Endothelial cell (in vitro differentiated cells): ENCODE measurements at places on chromosomes 7 and 10.

DNA sequence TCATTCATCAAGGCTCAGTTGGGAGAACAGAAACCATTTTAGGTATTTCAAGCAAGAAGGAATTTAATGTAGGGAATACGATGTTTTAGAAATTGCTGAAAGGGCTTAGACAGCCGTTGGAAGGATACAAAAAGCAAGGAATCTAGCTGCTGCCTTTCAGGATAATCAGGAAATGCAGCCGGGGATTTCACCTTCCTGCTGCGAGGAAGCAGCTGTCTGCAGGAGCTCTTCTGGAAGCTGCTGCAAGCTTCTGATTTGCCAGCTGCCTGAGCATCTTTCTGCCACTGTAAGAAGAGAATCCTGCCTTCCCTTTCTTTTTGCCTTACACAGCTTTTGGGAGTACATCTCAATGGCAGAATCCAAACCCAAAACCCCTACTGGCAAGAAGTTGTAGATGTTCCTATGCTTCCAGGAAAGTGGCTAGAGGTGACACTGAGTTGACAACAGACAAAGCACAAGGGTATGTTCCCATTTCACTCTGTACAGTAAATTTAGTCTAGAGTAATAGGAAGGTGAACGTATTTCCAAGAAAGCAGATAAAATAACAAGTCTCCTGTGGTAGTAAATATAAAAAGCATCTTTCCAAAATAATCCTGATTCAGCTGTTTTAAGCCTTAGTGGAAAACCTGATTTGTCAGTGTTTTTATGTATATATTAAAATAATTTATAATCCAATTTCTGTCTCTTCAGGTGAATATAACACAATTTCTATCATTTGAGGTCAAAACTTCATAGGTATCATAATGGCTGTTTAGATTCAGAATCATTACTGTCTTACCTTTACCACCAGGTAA is 148.4 kb upstream of the LRGUK start:
- peak; percentile 55 for DNase-seq

DNA sequence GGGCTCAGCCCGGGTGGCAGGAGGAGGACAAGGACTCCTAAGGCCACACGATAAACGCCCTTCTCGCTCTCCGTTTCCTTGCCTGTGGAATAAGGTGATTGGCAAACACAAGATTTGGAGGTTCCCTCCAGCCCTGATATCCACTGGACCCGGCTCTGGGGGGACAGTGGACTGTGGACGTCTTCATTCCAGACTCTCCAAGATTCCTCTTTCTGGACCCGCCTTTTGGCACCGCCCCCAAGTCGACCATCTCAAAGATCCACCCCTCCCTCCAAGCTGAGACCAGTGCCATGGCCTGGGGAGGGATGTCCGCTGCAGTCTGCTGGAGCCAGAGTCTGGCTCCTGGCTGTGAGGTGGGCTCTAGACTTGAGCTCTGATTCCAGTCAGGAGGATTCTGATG is 23.6 kb downstream of the ZNF783 start:
- no peak for DNase-seq

DNA sequence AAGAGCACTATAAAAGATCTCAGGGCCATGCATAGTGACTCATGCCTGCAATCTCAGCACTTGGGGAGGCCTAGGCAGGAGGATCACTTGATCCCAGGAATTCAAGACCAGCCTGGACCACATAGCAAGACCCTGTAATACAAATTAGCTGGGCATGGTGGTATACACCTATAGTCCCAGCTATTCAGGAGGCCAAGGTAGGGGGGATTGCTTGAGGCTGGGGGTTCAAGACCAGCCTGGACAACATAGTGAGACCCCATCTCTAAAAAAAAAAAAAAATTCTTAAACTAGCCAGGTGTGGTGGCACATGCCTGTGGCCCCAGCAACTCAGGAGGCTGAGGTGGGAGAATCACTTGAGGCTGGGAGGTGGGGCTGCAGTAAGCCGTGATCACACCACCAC is 15.8 kb downstream of the STYXL1 start:
- no peak for DNase-seq

DNA sequence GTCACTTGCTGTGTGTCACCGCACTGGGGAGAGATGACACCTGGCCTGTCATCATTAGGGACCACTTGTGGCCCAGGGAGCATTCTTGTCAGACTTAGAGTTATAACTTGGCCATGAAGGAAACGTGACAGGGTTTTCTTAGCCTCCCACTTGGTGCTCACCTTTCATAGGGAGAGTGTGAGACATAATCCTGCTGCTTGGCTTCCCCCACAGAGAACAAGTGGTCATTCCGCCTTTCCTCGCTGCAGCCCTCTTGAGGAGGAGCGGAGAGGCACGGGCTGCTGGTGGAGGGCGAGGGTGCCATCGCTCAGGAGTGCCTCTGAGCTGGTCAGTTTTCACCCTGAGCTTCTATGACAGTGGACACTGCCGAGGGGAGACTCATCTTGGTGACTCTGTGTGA is 125.0 kb upstream of the GJD4 start:
- DNase-seq: no peak

GRCh38 chr7:24877790-24878311 is 102.1 kb downstream of the OSBPL3 start:
- DNase-seq: no peak

- no peak for DNase-seq
Measured at GRCh38 chr10:88336334-88336733, 246.8 kb downstream of the RNLS start.

DNA sequence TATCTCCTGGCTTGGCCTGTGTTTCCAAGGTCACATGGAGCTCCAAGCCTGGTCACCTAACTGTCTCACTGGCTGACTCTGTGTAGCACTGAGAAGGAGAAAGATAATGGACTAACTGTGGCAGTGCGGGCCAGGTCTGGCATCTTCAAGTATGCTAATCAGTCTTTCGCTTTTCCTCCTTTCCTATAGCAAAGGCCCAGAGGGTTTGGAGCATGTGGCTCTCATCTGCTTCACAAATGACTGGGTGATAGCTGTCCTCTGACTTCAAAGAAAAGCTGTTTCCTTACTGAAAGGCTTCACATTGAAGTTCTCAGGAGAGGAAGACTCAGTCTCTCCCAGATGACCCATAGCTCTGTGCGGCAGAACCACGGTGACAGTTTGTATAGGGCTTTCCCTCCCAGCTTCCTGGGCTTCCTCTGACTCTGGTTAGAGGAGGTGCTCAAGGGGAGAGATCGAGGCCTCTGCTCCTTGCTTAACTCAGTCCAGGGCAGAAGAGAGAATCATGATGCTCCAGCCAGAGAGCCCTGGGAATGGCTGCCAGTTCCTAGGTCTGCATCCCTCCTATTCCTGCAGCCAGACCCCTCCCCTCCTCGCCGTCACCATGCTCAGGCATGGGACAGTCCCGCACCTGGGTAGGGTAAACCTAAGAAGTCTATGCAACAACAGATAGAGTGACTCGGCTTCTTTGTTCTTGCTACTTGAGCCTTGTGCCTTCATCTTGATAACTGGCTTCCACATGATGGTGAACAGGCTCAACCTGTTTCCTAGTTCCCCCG is 72.3 kb downstream of the CCDC71L start:
- DNase-seq: no peak

DNA sequence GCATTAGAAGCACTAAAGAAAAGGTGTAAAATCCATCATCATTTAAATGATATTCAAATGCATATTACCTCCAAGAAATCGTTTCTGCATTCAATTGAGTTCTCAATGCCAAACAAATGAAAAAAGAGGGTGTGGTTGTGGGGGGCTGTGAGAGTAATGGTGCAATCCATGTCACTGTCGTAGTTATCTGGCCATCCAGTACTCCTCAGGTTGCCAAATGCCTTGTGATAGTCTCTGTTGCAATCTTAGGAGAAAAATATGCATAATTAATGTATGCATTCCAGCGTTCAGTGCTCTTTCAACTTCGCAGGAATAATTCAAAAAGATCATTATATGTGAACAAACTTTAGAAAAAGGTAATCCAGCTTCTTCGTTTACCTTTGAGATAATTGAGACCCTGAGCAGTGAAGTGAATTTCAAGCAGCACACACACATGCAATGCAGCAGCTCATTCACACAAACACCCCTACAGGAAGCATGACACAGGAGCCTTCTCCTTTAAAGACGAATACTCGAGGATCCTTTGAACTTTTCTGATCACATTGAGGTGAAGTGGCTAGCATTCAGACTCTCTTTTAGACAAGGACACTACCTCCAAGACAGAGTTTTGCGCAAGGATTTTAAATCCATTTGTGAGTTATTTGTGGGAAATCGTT is 73.4 kb downstream of the OR13A1 start:
- no peak for DNase-seq

DNA sequence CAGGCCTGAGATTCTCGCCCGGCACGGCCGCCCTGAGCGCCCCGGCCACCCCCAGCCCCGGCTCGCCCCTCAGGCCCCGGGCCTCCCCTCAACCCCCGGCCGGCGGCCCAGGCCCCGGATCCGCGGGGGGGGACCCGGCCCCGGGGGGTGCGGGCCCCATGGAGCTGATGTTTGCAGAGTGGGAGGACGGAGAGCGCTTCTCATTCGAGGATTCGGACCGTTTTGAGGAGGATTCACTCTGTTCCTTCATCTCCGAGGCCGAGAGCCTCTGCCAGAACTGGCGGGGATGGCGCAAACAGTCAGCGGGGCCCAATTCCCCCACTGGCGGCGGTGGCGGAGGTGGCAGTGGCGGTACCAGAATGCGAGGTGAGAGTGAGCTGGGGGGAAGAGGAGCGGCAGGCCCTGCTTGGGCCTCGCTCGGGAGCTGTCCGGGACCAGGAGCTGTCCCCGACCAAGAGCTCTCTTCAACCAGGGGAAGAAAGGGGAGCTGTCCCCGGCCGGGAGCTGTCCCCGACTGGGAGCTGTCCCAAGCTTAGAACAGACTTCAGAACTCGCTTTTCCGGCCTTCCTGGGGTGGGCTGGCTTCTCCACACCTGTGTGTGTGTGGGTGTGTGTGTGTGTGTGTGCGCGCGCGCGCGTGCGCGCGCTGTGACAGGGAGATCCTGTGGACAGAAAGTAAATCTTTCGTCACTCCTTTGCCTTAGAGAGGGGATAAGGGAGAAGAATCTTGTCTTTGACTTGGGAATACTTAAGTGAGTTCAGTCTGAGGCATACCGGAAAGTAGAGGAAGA is 510 bp downstream of the ZSWIM8 start:
- DNase-seq: peak; percentile 60

DNA sequence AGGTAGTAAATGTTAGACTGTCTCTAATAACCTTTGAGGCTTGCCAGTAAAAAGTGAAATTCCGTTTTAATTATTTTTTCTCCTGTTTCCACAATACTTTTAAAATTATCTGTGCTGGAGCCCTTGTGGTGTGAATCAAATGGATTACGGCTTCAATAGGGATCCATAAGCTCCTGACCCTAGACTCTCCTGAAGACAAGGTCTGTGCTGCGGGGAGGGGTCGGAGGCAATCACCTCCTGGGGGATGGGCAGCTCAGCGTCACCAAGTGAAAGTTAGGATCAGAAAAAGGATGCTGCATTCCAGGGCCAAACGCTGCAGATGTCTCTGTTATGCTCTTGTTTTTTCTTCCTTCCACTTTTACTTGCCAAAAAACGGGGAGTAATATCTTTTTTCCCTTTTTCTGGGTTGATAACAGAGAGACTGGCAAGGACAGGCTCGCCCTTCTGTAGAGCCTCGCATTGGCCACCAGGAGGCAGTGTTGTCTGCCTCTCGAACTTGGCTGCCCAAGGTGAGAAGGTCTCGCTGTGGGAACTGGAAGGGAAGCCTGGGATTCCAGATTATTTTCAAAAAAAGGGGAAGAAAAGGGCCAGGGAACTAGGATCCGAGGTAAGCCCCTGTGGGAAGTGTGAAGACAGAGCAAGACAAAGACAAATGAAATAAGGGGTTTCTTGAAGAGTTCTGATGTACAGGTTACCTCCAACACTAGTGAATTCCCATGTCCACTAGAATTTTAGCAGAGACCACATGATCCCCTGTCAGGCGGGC is 621.9 kb downstream of the ACTR3B start:
- peak; percentile 38 for DNase-seq

GRCh38 chr7:18706670-18707069 is 211.1 kb downstream of the HDAC9 start:
- no peak for DNase-seq

- no peak for DNase-seq
Measured at GRCh38 chr7:7190142-7190541, 7.8 kb downstream of the C1GALT1 start.

DNA sequence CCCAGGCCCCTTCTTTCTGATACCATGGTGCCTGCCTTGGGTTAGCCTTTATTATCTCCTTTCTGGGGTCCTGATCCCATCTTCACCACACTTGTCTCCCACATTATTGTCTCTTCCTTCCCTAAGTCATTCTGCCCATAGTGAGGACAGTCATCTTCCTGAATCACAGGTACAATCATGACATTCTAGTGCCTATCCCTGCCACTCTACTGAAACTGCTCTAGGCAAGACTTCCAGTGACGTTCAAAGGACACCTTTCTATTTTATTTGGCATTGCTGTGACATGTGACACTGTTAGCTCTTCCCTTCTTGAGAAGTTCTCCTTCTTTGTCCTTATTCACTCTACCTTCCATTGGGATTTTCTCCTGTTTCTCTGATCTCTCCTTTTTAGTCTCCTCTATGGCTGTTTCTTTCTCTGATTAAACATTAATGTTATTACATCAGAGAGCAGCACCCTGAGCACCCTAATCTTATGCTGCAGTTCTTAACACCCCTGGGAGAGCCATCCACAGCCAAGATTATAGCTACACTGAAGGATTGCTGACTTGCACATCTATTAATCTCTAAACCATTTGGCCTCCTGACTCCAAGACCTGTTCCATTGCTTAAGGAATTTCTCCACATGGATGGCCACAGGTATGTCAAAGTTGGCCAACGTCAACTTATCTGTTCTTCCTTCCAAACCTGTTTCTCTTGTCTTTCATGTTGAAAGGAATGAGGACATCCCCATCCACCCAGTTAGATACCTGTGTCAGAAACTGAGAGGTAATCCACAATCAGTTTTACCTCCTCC is 10.9 kb downstream of the MACC1 start:
- no peak for DNase-seq

- no peak for DNase-seq
Measured at GRCh38 chr7:157952050-157952667, 615.4 kb downstream of the DNAJB6 start.

- DNase-seq: no peak
Measured at GRCh38 chr7:156543699-156544598, 96.6 kb upstream of the RNF32 start.

DNA sequence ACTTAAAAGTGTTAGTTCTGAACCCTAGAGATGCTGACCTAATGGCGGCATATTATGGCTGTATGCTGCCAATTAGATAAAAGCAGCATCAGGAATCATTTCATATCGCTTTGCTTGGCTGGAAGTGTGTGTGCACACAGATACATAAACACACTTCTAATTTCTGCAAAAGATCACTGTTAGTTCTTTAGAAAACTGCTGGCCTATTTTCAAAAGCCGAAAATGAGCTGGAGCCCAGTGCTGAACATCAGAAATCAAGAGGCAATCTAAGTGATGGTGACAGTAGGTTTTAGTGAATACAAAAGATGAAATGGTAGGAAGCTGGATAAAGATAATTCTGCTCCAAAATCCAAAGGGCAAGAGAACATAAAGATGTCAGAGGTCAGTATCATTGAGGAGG is 745.8 kb upstream of the LRRTM3 start:
- no peak for DNase-seq
